ENCODE measurements at places on chromosomes 7 and 10.

DNA sequence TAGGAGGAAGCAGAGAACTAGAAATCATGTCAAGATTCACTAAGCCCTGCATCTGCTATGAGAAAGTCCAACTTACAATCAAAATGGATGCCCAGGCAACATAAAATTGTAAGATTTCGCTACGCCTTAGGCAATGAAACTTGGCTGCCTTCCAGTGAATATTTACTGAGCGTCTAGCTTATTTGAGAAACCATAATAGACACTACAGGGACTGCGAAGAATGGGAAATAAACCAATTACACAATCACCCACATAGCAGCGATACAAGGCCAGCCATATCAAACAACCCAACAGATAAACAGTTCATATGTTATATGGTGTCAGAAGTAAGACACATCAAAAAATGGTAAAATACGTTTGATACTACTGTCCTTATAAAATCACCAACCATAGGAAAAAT, 545.0 kb upstream of the C7orf33 start:
- DNase-seq, result no peak

GRCh38 chr7:150323682-150324372, 482 bp upstream of the ACTR3C start:
- no peak for DNase-seq

DNA sequence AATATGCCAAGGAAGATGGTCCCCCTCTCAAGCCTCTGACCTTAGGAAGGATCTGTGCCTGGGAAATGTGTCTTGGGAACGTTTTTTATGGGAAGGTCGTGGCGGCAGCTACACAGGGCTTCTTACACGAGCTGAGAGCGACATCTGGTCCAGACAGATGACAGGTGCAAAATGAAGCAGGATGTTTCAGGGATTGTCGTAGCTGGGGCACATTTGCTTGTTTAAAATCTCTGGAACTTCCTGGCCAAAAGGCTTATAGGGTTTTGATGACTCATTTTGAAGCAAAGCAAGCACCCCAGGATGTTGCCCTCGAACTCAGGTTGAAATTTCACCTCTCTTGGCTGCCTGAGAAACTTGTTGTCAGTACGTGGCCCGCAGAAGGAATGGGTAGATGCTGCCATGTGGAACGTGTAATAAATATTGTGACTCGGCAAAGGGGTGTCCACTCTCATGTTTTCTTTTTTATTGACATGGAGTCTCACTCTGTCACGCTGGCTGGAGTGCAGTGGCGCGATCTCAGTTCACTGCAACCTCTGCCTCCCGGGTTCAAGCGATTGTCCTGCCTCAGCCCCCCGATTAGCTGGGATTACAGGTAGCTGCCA, 117.5 kb downstream of the CAMK1D start:
- no peak for DNase-seq

- no peak for DNase-seq
These were observed 155.4 kb upstream of the SVIL start for GRCh38 chr10:29790207-29790606.

- DNase-seq, result no peak
These were observed 1135.2 kb downstream of the CNTNAP2 start for GRCh38 chr7:147251751-147252325.

- no peak for DNase-seq
These were observed 44.1 kb upstream of the PARD3 start for GRCh38 chr10:34859170-34859569.

DNA sequence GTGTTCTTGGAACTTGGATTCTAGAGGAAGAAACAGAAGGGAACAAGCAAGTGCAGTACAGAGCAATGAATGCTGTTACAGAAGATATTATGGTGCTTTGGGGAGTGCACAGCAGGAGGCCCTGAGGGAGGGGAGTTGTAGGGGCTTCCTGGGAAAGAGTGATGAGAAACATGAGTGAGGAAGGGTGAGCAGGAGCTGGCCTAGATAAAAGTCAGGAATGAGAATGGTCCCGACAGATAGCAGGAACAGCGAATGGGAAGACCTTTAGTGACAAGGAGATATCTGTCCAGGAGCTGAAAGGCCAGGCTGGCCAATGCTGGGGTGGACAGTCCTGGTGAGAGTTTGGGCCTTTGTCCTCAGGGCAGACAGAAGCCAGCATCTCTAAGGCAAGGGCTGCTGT, 20.6 kb upstream of the CCNJ start:
- DNase-seq, result no peak

- no peak for DNase-seq
These were observed 4.1 kb downstream of the HOXA9 start for GRCh38 chr7:27161214-27161720.

DNA sequence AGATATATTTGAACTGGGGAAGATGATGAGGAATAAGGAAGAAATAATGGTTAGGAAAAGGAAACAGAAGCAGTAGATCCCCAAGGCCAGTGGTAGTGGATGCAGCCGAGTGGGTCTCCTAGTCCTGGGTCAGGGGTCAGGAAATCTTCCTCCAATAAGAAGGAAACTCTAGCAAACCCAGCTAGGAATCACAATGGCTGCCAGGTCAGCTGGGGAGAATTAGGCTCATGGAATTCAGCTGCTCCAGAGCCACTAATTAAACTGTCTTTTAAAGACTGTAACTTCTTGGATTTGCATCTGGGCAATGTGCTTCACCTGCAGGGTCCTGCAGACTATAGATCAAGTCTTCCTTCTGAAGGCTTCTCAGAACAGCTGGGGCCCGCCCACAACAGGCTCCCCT, 644.4 kb downstream of the KCNMA1 start:
- DNase-seq, result no peak

DNA sequence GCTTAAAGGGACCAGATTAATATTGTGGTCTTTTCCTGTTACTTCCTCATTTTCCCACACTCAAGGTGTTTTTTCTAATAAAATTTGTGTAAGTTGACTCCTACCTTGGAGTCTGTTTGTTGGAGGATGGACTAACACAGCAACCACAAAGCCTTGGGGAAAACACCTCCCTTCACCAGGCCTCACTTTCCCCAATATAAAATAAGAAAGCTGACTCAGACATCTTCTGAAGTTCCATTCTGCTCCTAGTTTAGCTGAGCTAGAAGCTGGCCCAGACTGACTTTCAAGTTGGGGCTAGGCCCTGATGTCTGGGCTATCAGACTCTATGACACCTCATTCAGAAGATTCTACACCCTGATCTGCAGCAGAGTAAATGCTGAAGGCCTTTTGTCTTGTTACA, 73.0 kb upstream of the ADRB1 start:
- DNase-seq, result no peak

DNA sequence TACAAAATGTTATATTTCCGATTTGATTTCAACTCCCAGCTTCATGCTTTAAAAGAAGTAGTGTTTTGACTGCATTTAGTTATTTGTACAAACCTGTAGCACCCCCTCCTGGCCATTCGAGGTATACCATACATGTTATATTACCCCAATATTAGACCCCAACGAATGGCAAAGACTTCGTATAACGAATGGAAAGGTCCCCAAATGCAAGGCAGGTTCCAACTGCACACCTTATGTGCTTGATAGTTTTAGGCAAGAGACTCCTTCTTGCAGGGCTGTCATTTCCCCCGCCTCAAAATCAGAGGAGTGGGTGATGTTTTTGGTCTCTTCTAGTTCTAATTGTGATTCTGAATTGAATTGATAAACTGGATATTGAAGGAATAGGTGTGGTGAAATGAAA, 101.1 kb upstream of the TARP start:
- peak; percentile 6 for DNase-seq

DNA sequence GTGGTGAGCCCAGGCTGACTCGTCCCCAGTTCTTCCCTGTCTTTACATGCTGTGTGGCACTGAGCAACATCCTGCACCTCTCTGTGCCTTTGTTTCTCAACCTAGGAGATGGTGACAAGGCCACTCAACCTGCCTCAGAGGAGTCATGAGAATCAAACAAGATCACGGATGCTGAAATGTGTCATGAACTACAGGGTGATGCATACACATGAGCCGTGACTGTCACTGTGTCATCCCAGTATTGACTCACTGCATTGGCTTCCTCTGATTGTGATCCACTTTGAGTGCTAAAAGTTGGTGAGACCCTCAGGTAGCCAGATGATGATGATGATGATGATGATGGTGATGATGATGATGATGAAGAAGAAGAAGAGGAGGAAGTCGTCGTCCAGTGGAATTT, 11.5 kb downstream of the C10orf71 start:
- no peak for DNase-seq

DNA sequence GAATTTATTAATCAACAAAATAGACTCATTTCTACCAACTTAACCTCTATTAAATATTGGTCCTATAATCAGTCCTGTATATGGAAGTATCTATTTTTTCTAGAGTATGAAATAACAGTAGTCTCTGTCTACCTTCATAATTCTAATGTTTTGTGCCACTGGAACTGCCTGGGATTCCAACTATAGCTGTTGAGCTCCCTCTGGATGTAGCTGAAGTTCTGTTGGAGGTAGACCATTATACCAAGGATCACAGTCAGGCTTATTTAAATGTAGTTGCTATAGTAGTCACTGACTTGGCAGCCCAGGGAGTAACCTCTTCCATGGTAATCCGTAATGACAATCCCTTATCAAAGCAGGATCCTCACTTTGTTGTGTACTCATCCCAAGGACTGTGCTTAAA, 48.5 kb upstream of the PHYHIPL start:
- no peak for DNase-seq

- no peak for DNase-seq
These were observed 204.6 kb upstream of the FOXP2 start for GRCh38 chr7:114209968-114210367.

DNA sequence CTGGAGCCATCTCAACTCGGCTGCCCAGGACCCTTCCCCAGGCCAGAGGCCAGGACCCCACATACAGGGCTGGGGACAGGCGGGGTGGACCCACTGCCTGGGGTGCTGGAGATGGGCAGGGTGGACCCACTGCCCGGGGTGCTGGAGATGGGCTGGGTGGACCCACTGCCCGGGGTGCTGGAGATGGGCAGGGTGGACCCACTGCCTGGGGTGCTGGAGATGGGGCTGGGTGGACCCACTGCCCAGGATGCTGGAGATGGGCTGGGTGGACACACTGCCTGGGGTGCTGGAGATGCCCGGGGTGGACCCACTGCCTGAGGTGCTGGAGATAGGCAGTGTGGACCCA, 32.4 kb upstream of the FOXL3 start:
- no peak for DNase-seq

GRCh38 chr10:113045147-113046055, 95.4 kb downstream of the TCF7L2 start:
- peak; percentile 10 for DNase-seq

DNA sequence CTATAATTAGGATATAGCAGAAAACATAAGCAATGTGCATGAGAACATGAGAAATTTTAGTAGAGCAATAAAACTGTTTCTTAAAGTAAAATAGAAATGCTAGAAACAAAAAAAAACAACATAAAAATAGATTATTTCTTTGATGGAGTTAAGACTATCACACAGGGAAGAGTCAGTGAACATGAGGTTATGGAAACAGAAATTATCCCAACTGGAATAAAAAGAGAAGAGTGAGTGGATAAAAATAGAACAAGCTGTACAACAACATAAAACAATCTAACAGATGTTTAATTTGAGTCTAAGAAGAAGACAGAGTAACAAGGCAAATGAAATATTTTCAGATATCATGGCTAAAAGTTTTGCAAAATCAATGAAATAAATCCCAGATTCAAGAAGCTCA, 7.5 kb upstream of the OR6B1 start:
- no peak for DNase-seq

GRCh38 chr10:115856580-115856979, 416.4 kb downstream of the GFRA1 start:
- DNase-seq, result no peak

DNA sequence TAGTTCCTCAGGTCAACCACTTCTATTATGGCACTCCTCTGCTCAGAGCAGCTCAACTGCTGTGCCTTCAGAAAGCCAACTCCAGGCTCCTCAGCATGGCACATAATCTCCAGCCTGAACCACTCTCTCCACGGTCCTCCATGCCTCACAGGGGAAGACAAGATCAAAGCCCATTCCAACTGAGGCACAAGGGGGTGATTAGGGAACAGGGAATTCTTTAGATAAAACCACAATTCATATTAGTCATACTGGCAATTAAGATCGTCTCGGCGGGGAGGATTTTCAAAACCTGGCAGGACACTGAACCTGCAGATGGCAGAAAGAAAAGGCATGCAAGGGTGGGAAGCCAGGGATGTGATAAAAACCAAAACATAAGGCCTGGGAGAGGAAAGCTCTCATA, 361.6 kb downstream of the FGFR2 start:
- DNase-seq, result no peak

GRCh38 chr7:80499350-80499953, 12.4 kb downstream of the GNAT3 start:
- no peak for DNase-seq

- no peak for DNase-seq
These were observed 5.0 kb upstream of the TACR2 start for GRCh38 chr10:69421611-69422308.

DNA sequence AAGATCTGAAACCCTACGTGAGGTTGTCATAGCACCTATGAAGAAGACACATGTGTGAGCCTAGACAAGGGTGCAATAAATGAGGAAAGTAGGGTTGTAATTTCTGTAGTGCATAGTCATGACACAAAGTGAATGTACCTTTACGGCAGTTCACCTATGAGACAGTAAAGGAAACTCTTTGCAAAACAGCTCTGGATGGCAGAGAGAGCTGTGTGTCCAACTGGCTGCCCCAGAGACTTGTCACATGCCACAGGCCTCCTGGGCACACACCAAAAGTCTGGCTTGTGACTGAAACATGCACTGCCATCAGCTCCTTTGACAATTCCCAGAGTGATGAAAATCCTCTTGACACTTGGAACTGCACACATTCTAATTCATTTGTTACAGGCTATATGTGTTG, 90.7 kb upstream of the NAMPT start:
- no peak for DNase-seq

GRCh38 chr10:93106631-93107072, 33.0 kb downstream of the CYP26A1 start:
- no peak for DNase-seq

DNA sequence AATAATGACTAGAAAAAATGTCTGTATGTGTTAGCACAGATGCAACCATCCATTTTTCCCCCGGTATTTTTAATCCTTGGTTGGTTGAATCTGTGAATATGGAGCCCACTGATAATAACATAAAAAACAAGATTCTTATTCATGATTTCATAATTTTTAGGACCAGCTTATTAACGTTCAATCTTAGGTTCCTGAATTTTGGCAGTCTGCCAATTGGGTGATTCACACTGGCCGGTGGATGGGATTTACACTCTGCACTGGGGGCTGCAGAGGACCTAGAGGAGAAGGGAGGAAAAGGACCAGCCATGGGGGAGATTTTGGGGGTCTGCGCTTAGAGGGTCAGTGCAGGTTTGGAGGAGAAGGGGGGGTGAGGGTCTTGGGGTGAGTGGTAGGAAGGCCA, 327.9 kb downstream of the ACTR3B start:
- no peak for DNase-seq

GRCh38 chr10:74958316-74958715, 131.9 kb downstream of the KAT6B start:
- no peak for DNase-seq

Measured in hypothalamus (tissue), 51 donors.